ENCODE measurements at places on chromosomes 16 and 17.

- DNase-seq, result no peak
These were observed 521 bp downstream of the C16orf87 start for GRCh38 chr16:46830417-46830901.

- no peak for DNase-seq
These were observed 157.5 kb upstream of the CACNG5 start for GRCh38 chr17:66677201-66677981.

DNA sequence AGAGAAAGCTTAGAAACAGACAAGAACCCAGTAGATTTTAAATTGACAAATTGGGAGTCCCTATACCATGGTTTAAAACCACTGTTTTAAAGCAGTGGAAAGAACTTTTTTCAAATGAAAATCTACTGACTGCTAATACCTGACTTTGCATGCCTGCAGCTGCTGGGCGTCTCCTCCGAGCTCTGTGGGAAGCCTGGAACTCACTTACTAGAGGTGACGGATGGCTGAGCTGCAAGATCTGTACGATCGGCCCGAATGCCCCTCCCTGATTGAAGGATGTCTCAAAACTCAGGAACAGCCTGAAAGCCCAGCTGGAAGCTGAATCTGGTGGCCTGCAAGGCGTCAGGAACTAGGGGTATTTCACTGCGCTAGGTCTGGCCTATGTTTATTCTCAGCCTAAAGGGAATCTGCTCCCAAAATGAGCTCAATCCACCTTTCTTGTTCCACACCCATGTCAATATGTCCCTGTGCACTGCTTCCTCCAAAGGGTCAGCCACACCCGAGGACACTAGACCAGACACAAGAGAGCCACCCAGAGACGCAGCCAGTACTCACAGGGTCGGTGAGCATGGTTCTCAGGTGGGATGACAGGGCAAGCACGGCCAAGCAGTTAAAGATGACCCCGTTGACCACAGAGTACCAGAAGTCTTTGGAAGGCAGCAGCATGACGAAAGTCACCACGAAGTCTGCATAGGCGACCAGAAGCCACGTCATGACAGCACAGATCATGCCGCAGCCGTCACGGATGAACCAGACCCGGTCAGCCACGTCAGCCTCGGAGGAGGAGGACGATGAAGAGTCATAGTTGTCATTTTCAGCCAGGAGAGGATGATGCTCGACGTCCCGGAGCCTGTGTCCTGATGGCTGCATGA lies 21.4 kb downstream of the ZDHHC7 start:
- no peak for DNase-seq

GRCh38 chr16:53836680-53837079 lies 132.7 kb downstream of the FTO start:
- no peak for DNase-seq

- DNase-seq, result no peak
These were observed 67.4 kb downstream of the CDH11 start for GRCh38 chr16:65054457-65054856.

- DNase-seq, result no peak
These were observed 29.7 kb downstream of the MPP2 start for GRCh38 chr17:43877451-43878155.

DNA sequence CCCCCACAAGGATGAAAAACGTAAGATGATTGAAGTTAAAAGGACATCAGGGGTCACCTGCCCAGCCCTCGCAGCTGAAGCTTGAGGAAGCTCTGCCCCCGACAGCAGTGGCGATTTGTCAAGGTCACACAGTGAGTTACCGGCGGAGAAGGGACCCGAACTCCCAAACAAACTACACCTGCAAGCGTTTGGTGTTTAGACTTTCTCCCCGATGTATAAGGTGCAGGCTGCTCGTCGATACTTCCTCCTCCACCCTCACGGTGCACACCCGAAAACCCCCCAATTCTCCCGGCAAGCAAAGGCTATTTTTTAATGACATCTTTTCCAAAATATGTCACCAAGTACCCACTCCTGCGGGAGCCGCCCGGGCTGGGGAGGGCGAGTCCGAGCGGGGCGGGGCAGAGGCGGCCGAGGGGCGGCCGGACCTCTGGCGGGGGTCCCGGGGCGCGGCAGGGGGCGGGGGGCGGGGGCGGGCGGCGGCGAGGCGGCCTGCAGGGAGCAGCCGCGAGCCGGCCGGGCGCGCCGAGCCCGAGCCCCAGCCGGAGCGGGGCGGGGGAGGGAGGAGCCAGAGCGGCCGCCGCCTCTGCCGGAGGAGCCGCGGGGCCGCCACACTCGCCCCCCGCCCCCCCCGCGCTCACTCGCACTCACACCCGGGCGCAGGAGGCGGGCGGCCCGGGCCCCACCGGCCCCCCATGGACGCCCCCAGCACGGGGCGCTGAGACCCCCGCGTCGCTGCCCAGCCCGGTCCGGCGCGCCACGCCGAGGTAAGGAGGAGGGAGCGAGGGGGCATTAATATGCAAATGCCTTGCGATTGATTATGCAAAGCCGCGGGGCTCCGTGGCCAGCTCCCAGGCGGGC lies at the start of gene THRA:
Gene THRA (plus strand): TSS at position 637 of the 858 bp plus-strand sequence. CDS start 11,524 bp downstream, outside the sequence.
- no peak for DNase-seq

DNA sequence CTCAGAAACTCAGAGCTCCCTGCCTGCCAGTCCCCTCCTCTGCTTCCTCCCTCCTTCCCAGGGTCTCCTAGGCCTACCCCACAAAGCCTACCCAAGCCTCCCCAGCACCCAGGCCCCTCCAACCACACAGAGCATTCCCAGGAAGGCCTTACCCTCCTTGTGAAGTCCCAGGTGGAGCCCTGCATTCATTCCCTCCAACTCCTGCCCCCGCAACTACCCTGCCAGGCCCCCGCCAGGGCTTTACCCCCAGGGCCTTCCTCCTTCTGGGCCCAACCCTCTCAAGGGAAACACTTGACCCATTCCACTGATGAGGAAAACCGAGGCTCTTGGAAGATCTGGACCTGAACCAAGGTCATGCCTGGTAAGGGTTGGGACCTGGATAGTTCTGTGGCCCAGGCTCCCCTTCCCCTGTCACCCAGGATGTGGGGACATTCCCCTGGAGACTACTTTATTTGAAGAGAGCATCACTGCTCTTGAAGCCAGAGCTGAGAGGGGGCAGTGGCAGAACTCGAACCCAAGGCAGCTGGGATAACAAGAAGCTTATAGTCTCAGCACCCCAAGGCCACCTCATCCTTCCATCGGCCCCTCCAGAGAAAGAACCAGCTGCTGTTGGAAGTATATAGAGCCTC lies 12.5 kb downstream of the PLLP start:
- no peak for DNase-seq

DNA sequence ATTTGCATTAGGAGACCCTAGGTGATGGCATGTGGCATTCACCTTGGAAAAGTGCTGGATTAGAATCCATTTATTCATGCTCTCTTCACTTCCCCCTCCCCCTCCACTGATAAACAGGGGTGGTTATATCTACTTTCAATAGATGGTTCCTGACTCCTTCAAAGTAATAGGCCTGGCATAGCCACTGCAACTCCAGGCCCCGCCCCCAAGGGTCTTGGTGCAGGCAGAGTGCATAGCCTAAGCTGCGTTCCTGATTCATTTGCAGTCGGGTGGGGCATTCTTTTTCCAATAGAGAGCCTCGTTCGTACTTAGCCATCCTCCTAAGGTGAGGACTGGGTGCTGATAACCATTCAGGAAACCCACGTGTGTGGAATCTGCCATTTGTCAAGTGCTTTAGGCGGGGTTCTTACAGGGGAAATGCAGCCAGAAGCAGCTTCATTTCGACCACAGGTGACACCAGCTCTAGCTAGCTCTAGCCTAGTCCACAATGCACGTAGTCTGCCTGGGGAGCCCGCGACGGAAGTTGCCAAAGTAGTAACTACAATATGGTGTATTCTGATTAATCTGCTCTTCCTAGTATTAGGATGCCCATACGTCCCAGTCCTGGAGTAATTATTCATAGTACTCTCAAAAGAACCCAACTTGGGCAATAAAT lies 11.1 kb downstream of the UBE2O start:
- no peak for DNase-seq

GRCh38 chr16:88045820-88046303 lies 94.6 kb downstream of the BANP start:
- no peak for DNase-seq

DNA sequence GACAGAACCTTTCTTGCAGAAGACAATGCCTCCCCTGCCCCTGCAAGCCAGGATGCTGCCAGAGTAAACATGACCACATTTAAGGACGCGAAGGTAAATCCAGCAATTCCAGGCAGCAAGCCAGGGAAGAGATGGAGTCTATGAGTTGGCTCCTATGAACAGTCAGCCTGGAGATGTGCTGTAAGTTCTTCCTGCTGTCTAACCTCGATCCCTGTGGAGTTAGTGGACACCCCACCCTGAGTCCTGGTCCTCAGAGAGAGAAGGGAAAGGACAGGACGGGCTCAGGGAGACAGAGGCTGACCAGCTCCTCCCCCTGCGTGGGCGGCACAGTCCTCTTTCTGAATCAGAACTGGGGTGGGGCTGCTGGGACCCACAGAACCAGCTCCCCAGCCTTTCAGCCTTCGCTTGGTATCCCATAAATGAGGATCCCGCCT lies 24.9 kb downstream of the CDC42EP4 start:
- no peak for DNase-seq

GRCh38 chr17:146983-147761 lies 9.8 kb downstream of the SCGB1C2 start:
- no peak for DNase-seq

GRCh38 chr16:54605536-54606066 lies 319.0 kb upstream of the IRX3 start:
- no peak for DNase-seq

GRCh38 chr16:5024632-5025031 lies 9.1 kb downstream of the NAGPA start:
- no peak for DNase-seq

GRCh38 chr17:43940630-43941029 lies 1.6 kb downstream of the PPY start:
- no peak for DNase-seq

DNA sequence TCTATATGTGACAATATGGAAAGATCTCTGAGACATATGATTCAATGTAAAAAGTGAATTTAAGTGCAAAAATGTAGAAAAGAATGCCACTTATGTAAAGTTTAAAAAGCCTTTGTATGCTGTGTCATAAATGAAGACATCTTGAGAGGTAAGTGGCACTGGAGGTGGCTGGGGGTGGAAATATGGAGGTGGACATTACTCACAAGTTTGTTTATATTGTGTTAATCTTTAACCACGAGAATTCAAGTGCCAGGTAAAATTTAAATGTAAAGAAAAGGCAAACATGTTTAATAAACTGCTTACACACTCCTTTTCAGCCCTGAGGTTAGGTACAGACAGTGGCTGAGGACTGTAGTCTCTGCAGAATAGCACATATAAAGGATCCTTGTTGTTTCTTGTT lies 235.1 kb downstream of the ABCC12 start:
- no peak for DNase-seq

DNA sequence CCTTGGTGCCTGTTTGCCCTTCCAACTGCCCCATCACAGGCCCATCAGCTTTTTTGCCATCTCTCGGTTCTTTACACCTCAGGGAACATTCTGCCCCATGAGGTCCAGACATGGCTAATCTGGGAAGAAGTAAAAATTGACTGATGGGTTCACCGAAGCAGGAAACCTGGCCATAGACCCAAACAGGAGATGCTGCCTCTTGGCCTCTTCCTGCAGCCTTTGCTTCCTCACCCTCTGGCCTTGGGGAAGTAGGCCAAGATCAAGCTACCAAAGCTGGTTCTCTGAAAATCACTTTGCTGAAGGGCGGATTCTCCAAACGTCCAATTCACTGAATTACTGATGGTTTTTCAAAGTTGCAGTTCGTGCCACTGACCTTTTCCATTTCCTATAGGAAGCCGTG lies 56.1 kb downstream of the ARSG start:
- no peak for DNase-seq

- DNase-seq, result no peak
These were observed 14.4 kb upstream of the FAAP100 start for GRCh38 chr17:81566461-81567126.

- no peak for DNase-seq
These were observed 10.2 kb upstream of the MRC2 start for GRCh38 chr17:62616993-62617893.

- DNase-seq, result no peak
These were observed 266.1 kb downstream of the XYLT1 start for GRCh38 chr16:17204644-17205043.

DNA sequence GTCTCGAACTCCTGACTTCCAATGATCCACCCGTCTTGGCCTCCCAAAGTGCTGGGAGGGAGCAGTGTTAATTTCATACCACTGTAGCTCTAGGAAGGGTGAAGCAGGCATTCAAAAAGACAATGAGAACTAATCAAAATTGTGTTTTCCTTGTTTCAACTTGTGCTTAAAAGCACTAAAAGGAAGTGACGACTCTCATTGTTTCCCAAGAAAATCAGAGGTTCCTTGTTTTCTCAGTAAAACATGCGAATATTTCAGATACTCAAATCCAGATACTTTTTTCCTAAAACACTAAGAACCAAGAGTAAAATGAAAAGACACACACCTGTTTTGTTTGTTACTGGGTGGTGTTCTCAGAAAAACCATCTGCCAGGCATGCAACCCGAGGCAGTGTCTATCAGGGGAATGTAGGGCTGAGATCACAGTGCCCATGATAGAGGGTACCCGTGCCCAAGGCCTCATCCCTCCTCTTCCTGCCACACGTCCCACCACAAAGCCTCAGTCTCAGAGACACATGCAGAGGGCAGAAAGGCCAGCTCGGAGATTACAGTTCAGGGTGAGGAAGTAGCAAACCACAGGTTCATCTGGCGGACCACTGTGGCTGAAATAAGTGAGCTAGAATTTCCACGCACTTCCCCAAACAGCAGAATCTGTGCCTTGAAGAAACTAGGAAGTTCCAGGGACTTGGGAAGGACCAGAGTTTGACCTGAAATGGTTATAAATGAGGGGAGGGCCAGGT lies 33.7 kb downstream of the GINS3 start:
- no peak for DNase-seq

DNA sequence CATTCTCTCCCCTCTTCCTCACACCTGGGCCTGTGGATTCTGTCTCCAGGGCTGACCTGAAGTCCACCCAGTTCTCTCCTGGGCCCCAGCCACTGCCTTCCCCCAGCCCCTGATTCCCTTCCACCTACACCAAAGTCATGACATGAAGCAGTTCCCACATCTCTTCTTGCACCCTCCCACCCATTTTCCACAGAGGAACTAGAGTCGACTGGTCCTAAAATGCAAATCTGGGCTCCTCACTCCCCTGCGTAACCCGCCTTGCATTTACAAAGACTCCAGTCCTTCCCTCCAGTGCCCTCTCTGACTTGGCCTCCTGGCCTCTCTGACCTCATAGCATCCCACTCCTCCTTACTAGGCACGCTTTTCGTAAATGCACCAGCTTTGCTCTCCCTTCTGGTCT lies 14.8 kb downstream of the COX6A2 start:
- DNase-seq, result no peak

- DNase-seq, result no peak
These were observed 7.9 kb downstream of the SENP3 start for GRCh38 chr17:7569571-7569970.

- DNase-seq, result no peak
These were observed 7.0 kb downstream of the ATPAF2 start for GRCh38 chr17:18031955-18032354.

GRCh38 chr17:35423761-35424160 lies 8.5 kb downstream of the SLFN12 start:
- DNase-seq, result no peak

GRCh38 chr17:35257208-35257659 lies 14.4 kb downstream of the SLFN5 start:
- no peak for DNase-seq

- no peak for DNase-seq
These were observed 5.5 kb downstream of the OR1F1 start for GRCh38 chr16:3193221-3194212.

GRCh38 chr17:74987909-74988711 lies 678 bp downstream of the CDR2L start:
- DNase-seq, result no peak

GRCh38 chr16:53369921-53370320 lies 64.3 kb upstream of the RBL2 start:
- no peak for DNase-seq
